RWPE2 (cell line): ENCODE measurements at places on chromosomes 4 and X.

GRCh38 chr4:70187216-70187615 lies 8.3 kb upstream of the ODAM start:
- DNase-seq, result no peak

DNA sequence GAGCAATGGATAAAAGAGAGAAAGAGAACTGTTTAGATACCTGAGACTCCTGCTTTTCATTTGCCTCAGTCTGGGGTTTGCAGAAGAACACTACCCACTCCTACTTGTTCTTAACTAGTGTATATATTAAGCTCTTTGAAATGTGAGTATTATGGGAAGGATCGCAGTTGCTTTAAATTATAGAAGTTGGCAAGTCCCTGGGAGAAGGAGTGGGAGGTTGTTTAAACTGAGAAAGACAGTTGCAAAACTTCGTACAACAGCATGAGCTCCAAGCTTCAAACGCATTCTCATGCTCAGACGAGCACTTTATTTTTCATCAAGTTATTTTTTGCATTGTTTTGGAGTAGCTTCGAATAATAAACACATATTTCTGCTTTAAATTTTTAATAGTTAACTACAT lies 88.1 kb upstream of the C1QTNF7 start:
- DNase-seq, result no peak

DNA sequence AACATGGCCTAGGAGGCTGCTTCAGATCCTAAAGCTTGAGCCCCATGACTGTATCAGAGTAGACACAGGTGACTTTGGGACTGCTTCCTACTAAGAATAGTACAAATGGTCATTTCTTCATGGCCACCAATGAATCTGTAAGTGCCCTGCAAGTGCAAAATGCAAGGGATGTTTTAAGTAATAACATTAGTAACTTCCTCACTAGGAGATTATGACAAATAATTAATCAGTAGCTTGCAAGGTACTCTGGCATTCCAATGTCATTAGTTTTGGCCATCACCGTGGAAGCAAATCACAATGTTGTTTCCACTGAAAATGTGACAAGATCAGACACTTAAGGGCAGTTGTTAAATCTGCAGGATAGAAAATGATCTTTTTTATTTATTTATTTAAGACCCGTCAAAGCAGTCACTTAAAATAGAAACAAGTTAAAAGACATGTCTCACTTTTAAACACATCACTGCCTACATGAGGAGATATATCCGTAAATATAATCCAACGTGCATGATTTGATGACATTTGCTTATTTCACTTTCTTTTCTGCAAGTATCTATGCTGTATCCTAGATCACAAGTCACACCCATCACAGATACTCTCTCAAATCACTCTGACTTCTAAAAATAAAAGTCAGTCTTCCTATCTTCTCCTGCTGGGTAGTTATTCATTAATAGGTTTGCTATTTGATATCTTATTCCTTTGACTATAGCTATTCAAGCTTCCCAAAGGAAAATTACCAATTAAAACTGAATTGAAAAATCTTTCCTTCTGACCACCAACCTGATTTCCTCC lies 400.6 kb downstream of the IL15 start:
- no peak for DNase-seq

GRCh38 chr4:123624959-123625358 lies 228.4 kb downstream of the SPRY1 start:
- DNase-seq, result no peak

DNA sequence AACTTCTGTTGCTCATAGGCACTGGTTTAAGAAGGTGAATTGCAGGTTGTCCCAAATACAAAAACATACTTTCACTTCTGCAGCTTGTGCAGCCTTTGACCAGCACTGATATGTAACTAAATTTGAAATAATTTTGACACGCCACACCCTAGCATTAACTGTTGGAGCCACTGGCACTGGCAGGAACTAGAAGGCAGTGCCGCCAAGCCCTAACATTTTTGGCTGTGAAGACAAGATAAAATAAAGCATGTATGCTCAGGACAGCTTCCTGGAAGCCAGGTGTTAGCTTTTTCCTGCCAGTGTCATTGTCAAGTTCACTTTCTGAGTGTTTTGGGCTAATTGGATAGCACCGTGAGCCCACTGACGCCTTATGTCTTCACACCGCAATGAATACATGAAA lies 65.3 kb upstream of the FBXW7 start:
- no peak for DNase-seq

DNA sequence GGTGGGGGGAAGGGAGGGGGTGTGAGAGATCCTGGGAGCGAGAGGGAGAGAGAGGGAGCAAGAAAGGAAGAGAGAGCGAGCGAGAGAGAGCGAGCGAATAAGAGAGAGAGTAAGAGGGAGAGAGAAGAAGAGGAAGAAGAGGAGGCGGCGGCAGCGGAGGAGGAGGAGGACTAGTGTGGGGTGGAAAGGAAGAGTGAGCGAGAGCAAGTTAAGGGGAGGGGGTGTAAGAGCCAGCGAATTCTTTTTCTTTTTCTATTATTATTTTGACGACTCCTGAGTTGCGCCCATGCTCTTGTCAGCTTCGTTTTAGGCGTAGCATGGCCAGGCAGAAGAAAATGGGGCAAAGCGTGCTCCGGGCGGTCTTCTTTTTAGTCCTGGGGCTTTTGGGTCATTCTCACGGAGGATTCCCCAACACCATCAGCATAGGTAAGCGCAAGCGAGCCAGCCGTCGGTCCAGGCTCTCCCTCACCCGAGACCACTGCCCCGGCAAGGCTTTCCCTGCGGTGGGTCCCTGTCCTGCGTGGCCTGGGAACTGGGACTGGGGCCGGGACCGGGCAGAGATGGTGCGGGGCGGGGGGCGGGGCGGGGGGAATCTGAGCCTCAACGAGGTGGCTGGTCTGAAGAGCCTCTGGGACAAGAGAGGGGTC lies at the start of gene GRIA3:
Gene GRIA3 (plus strand): TSS at position 60 of the 647 bp plus-strand sequence. CDS start 258 bp downstream, at position 318.
- DNase-seq, result no peak

GRCh38 chr4:111399623-111400022 lies 745.6 kb upstream of the FAM241A start:
- DNase-seq, result no peak

DNA sequence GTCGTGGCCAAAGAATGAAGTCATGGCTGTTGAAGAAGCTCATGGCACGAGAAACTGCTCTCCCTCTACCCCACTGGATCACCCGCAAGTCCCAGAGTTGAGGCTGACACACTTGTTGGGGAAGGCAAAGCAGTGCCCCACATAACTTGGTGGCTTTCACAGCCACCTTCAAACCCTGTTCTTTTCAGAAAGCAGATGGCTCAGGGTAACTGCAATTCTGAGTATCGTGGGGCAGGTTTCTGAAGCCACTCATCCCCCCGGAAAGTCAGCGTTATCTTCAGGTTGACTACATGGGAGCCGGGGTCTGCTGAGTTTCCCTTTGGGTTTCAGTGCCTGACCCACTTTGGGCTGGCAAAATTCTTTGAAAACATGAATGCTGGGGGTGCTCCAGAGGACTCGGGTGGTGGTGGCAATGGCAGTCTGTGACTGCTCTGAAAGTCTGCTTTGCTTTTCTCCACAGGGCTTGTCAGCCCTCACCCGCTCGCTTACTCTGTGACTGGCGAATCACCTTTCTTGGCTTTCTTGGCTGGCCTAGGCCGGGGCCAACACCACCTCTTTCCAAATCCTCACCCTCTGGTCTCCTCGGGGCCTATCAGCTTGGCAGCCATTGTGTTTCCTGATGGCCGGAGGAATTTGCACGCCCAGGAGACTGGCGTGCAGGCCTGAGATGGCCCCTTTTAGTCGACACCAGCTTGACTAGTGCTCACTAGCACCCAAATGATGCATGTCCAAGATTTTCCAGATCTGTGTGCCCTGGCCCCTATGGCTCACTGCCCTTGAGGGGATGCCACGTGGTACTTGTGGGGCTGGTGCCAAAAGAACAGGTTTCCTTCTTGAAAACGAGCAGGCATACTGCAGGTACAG lies 7.3 kb downstream of the PPP1R3F start:
- no peak for DNase-seq

- DNase-seq, result no peak
These were observed 78.7 kb downstream of the PPARGC1A start for GRCh38 chr4:23811161-23811560.

DNA sequence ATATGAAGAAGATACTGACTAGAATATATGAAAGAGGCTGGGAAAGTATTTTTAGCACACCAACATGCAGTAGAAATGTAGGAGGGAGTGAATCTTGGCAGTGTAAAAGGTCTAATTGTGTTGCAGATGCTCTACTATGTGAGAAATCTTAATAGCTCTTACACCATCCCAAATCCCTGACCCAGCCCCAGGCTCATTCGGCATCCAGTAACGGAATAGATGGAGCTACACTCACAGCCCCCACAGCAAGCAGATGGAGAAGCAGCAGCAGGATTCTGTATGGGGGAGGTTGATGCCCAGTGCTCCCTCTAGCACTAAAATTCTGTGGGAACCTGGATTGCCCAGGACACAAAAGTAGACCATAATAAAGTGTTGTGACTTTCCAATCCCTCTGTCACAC lies 153.2 kb upstream of the PRDX4 start:
- DNase-seq, result no peak
